Activated naive CD8-positive, alpha-beta T cell treated with anti-CD3 and anti-CD28 coated beads, Interleukin-2, amount 50 U/mL, for 24 hours (primary cell): ENCODE measurements at places on chromosomes 6 and 20.

- no peak for DNase-seq
Observed at GRCh38 chr20:41150664-41151063, 13.3 kb downstream of the PLCG1 start.

DNA sequence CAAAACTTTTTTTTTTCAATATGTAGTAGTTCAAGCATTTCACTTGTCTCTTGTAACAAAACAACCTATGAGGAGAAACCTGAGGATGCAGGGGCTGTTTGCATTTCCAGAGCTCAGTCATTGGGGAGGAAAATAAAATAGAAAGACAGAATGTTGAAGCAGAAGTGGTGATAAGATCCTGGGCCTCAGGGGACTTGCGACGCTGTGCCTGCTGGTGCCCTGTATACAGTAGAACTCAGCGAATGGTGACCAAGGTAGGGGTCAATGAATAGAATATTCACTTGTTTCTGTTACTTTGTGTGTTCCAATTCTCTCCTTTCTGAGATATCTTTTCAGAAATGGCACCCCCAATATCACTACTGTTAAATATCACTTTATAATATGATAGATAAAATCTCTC, 271.6 kb downstream of the FARS2 start:
- DNase-seq = no peak

- no peak for DNase-seq
Observed at GRCh38 chr6:12296255-12296573, 6.1 kb downstream of the EDN1 start.

DNA sequence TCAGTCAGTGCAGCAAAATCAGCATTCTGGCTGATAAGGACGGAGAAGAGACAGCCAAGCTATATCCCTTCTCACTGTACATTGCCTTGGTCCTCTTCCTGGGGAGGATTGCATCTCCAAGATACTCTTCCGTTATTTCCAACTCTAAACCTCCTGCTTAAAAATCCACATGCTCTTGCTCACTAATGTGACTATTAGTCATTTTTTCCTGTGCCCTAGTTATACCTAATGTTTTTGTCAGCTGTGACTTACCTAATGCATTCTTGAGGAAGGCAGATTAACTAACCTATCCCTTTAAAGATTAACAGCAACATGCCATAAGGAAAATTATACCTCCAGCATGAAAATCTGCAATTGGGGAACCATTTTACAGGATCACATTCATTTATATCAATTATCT, 317.6 kb downstream of the BTBD9 start:
- DNase-seq = no peak

DNA sequence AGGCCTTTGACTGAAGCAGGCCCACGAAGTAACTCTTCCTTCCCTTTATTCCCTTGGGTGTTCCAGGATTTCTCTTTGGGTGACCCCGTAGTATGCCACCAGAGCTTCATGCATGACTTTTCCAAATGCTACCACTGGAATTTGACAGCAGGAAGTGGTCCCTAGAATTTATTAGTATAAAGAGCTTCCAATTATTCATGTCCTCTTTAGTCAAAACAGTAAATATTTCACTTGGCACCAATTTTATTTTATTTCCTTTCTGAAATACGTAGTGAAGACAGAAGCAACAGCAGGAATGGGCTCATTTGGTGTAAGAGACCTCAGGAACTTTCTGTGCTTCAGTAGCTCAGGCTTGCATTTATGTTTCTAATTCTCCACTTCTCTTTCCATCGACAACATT, 151.3 kb downstream of the LCA5 start:
- DNase-seq = no peak

- no peak for DNase-seq
Observed at GRCh38 chr20:24670981-24671380, 201.6 kb downstream of the SYNDIG1 start.

DNA sequence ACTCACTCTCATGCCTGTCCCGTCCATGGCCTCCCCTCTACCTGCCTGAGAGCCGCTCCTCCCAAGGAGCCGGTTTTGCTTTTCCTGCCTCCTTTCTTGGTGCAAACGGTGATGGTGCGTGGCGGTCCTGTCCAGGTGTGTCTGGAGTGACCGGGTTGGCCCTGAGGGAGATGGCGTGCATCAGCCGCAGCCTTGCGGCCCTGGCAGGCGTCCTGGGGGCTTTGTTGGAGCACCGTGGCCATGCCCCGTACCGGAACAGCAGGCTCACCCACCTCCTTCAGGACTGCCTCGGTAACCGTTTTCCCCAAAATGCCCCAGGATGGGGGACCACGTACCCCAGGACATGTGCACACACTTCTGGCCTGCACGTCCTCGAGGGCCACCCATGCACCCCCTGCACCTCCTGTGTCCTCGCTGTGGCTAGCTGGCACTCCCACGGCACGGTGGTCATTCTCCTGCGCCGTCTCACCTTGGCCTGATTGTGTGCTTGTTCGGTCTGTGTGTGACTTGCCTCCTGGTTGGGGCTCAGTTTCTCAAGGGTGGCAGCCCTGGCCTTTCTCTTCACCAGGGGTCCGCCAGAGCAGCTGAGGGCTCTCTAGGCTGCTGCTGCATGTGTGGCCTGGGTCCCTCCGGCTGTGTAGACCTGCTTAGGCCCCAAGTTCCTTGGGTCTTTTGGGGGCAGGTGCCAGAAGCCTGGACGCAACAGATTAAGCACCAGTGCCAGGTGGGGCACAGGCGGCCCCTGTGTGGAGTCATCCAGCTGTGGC, 36.4 kb downstream of the FRMD1 start:
- DNase-seq = no peak

DNA sequence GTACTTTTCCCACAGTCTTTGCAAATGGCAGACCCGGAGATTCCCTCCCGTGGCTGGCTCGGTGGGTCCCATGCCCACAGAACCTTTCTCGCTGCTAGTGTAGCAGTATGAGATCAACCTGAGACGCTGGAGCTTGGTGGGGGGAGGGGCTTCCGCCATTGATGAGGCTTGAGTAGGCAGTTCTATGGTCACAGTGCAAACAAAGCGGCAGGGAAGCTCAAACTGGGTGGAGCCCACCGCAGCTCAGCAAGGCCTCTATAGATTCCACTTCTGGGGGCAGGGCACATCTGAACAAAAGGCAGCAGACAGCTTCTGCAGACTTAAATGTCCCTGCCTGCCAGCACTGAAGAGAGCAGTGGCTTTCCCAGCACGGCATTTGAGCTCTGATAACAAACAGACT, 186.0 kb upstream of the KCNK16 start:
- no peak for DNase-seq

DNA sequence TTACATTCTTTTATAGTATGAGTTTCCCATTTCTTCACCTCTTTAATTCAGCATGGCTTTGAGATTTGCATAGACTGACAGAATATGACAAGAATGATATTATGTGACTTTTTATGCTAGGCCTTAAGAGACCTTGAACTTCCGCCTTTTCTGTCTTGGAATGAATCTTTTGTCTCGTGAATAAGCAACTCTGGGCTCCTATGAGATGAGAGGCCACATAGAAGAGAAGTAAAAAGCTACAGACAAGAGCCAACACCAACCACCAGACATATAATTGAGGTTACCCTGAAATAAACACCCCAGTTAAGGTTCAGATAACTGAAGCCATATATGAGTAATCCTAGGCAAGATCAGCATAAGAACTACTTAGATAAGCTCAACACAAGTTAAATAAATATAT, 600.8 kb downstream of the MEI4 start:
- DNase-seq = no peak

DNA sequence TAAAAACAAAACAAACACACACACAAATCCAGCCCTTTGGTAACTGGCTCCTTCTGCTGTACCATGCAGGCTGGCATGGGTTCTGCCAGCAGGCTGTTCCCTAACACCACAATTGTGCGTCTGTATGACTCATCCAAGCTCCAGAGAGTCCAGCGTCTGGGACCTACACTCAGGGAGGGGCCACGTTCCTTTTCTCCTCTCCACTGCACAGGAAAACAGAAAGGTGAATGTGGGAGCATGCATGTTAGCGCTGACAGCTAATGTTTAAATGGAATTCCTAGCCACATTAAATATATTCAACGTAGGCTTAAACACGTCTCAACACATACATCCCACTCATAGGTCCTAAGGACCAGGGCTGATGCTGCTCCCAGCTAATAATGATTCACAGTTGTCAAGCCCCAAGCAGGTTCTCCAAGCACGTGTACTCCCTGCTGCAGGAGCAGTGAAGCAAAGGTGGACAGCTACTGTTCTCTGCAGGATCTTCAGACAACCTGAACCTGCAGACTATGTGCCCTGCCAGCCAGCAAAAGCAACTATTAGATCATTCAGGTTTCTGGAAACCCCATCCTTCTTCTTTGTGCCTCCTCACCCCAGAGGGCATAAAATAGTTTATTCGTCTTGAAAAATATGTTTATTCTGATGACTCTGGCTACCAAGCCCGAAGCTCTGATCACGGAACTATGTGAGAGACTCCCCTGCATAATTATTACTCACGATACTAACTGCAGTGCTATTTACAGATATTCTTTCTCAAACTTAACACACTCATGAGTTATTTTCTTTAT, 20.9 kb downstream of the MAP1LC3A start:
- no peak for DNase-seq

- DNase-seq = no peak
Observed at GRCh38 chr6:71082033-71082650, 125.3 kb upstream of the B3GAT2 start.

GRCh38 chr6:82385102-82385501, 21.5 kb downstream of the TPBG start:
- no peak for DNase-seq

DNA sequence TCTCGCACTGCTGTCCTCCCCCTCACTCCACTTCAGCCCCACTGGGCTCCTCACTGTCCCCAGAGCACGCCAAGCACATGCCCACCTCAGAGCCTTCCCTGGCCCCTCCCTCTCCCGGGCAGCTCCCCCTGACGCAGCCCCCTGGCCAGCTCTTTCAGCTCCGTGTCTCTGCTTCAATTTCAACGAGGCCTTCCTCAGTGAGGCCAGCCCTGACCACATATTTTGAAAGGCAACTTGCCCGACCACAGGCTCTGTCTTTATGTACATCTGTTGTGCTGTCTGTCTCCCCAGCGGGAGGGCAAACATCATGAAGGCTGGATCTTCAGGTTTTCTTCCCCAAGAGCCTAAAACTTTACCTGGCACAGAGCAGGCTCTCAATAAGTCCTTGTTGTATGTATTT, 44.6 kb downstream of the JPH2 start:
- no peak for DNase-seq

DNA sequence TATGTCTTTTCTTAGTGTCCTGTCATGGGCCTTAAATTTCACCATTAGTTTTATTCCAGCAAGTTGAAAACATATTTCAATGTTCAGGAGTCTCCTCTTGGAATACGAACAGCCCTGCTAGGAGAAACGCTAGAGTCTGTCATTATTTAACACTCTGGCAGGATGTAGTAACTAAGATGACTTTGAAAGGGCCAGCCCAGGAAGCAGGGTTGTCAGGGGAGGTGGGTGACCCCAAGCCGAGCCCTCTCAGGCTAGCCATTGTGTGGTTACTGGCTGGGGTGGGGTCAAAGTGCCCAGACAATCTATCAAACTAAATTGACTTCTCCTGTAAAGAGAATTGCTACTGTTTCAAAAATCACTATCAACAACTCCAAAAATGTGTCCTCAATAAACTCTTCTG, 67.8 kb downstream of the LY86 start:
- no peak for DNase-seq

GRCh38 chr20:9329355-9330101, 184.9 kb upstream of the LAMP5 start:
- DNase-seq = no peak

- DNase-seq = no peak
Observed at GRCh38 chr6:132466952-132467351, 46.0 kb downstream of the STX7 start.

GRCh38 chr6:116108836-116109235, 8.2 kb downstream of the NT5DC1 start:
- DNase-seq = no peak

DNA sequence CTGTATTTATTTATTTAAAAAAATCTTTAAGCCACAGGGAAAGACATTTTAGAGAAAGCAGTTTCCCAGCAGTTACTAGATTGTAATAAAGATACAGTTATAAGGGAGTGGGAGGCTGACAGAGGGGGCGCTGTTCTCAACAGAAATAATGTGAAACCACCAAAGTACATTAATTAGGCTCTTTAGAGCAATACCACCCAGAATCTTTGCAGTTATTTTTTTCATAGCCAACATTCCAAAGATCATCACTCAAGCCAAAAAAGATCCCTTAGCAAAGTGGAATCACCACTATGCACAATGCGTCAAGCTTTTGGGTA, 331.3 kb upstream of the DEFB112 start:
- no peak for DNase-seq

DNA sequence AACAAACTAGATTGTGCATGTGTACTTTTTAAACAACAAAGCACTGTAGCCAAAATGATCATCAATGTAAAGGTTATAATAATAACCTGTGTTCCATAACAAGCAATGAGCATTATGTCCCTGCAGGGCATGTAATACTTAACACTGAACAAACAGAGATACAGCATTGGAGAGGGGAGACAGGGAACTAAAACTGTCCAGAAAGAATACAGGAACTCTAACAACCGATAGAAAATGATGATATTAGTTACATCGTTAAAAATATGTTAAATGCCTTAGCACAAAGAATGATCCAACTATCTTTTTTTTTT, 80.5 kb downstream of the COL9A1 start:
- DNase-seq = no peak

- no peak for DNase-seq
Observed at GRCh38 chr6:136069119-136069518, 181.0 kb downstream of the MTFR2 start.

- DNase-seq = no peak
Observed at GRCh38 chr6:33923857-33924514, 120.2 kb upstream of the MLN start.

- DNase-seq = no peak
Observed at GRCh38 chr6:21022343-21023107, 488.3 kb downstream of the CDKAL1 start.

- no peak for DNase-seq
Observed at GRCh38 chr6:137848672-137849071, 18.4 kb upstream of the TNFAIP3 start.

- DNase-seq = no peak
Observed at GRCh38 chr20:61860260-61860987, 205.3 kb downstream of the TAF4 start.

DNA sequence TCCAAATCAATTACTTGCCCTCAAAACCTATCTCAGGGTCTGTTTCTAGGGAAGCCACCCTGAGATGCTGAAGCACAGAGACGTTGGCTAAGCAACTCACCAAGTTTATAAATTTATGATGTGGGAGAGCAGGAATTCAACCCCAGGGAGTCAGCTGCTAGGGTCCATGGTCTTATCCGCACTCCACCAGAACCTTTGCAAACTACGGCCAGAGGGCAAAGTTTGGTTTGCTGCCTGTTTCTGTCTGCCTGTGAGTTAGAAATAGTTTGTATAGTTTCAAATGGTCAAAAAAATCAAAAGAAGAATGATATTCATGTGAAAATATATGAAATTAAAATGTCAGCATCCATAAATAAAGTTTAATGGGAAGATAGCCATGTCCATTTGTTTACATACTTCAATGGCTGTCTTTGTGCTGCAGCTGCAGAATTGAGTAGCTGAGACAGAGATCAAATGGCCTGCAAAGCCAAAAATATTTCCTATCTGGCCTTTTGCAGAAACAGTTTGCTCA, 83.7 kb upstream of the ZFP64 start:
- DNase-seq = no peak
